Stimulated activated CD4-positive, alpha-beta T cell treated with anti-CD3 and anti-CD28 coated beads, TNF-alpha, amount 100 ng/mL, for 1 hour (primary cell): ENCODE measurements at places on chromosomes 7 and 10.

DNA sequence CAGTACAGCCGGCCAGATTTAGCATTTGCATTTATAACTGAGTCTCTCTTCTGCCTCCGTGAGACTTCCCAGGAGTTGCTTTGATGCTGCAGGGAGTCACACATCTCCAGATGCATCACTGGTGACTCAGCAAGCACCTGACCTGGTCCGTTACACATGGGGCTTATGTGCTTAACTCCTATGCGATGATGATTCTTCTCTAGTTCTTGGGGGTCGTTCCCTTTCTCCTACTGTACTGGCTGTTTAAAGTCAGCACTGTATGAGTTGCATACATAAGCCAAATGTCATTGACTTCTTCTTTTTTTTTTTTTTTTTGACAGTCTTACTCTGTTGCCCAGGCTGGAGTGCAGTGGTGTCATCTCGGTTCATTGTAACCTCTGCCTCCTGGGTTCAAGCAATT lies 13.0 kb upstream of the AKR1E2 start:
- no peak for DNase-seq

GRCh38 chr10:21135023-21135931 lies 238.2 kb upstream of the NEBL start:
- no peak for DNase-seq

GRCh38 chr7:51219261-51219988 lies 97.2 kb downstream of the COBL start:
- DNase-seq = no peak

DNA sequence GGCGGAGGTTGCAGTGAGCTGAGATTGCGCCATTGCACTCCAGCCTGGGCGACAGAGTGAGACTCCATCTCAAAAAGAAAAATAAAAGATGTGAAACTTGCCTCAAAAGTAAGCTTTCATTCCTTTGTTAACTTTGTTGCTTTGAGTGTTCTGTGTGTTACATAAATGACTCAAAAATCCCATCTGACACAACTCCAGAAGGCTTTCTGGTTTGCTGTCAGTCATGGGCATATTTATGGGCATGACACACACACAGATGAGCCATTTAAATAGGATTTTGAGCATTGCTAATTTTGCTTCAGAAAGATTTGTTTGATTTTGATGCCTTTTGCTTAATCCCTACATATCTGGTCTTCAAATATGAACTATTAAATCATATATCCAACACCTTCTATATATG lies 82.6 kb downstream of the CACNB2 start:
- DNase-seq = no peak

DNA sequence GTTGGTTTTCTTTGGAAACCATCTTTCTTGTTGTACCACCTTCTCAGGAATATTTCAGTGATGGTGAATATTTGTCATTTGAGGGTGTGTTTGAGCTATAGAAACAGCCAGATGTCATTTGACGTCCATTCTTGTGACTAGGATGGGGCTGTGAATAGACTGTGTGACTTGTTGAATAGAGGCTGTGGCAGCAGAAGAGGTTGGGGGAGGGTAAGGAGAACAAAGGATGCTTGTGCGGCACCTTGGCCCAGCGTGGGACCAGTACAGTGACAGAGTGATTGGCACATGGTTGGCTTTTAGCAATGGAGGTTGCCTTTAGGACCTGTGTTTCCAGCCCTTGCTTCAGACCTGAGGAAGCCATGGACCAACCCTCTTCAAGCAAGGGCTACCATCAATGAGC lies 11.3 kb downstream of the DMBT1 start:
- no peak for DNase-seq

DNA sequence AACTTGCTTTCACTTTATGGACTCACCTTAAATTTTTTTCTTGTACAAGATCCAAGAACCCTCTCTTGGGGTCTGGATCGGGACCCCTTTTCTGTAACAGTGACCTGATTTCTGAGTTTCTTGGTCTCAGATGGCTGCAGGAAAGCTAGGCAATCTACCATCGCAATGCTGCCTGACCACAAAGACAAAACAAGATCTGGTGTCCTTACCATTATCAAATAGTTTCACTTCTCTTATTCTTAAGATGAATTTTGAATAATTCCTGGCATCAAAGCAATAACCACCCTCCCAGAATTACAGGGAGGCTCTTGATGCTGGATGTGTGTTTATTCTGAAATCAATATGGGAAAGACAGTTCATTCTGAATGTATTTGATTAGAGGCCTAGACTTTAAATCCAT lies 77.4 kb upstream of the FRMD4A start:
- DNase-seq = no peak

GRCh38 chr10:14524691-14525324 lies 194.1 kb upstream of the FRMD4A start:
- DNase-seq = no peak

- DNase-seq = no peak
These were observed 8.3 kb downstream of the TRPV6 start for GRCh38 chr7:142876991-142877910.

DNA sequence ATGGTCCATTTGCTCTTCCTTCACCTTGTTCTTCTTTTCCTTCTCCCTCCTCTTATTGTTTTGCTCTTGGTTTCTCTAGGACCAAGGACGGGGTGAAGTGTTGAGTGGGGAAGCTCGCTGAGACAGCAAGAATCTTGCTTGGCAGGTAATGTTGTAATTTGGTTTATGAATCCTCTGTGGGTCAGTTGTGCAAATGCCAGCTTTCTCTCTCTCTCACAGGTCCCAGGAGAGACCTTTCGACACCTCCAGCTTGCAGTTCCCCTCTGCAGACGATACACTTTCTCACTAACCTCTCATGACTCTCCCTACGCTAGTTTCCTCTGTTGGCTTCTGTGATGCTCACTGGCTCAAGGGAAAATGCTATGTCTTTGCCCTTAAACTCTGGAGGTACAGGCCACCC lies 77.0 kb downstream of the FRMD4A start:
- DNase-seq = no peak

GRCh38 chr7:17152721-17153120 lies 145.7 kb upstream of the AHR start:
- no peak for DNase-seq

- DNase-seq = no peak
These were observed 45.6 kb upstream of the SGCE start for GRCh38 chr7:94701555-94701973.

DNA sequence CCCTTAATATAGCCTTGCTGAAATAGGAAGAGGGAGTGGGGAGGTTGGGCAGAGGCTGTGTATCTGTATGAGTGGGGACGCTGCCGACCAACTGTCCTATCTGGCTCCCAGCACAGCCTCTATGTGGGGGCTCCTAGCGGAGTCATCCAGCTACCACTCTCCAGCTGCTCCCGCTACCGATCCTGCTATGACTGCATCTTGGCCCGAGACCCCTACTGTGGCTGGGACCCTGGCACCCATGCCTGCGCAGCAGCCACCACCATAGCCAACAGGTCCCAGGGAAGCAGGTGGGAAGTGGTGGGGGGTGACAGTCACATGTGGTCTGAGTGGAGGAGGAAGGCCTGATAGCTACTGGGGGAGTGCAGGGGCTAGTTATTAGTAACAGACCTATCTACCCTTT lies 6.6 kb downstream of the MRPL43 start:
- no peak for DNase-seq

DNA sequence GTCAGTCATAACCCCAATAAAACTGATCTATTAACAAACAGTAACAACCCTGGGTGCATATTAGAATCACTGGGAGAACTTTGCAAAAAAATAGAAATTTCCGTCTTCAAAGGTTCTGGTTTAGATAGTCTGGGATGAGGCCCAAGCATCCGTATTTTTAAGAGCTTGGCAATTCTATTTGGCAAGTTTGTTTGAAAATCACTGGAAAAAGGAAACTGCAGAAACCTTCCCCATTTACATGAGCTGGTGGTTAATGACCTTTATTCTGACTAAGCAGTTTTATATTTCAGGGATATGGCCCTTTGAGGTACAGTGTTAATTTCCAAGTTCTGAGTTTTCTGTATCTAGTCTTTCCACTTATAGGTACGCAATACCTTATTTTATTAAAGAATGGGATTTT lies 115.8 kb upstream of the PRR15 start:
- no peak for DNase-seq

GRCh38 chr7:155862123-155862892 lies 50.0 kb upstream of the SHH start:
- no peak for DNase-seq

DNA sequence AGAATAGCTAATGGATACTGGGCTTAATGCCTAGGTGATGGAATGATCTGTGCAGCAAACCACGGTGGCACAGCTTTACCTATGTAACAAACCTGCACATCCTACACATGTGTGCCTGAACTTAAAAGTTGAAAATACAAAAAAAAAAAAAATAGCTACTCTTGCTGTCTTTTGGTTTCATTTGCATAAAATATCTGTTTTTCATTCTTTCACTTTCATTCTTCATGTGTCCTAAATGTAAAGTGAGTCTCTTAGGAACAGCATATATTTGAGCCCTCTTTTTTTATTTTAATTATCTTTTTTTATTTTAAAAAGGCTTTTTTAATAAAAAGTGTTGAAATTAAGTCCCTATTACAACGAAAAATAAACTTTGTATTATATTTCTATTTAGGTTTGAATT lies 836.1 kb upstream of the KCND2 start:
- no peak for DNase-seq

GRCh38 chr7:137992104-137992549 lies 9.8 kb downstream of the CREB3L2 start:
- DNase-seq = no peak

DNA sequence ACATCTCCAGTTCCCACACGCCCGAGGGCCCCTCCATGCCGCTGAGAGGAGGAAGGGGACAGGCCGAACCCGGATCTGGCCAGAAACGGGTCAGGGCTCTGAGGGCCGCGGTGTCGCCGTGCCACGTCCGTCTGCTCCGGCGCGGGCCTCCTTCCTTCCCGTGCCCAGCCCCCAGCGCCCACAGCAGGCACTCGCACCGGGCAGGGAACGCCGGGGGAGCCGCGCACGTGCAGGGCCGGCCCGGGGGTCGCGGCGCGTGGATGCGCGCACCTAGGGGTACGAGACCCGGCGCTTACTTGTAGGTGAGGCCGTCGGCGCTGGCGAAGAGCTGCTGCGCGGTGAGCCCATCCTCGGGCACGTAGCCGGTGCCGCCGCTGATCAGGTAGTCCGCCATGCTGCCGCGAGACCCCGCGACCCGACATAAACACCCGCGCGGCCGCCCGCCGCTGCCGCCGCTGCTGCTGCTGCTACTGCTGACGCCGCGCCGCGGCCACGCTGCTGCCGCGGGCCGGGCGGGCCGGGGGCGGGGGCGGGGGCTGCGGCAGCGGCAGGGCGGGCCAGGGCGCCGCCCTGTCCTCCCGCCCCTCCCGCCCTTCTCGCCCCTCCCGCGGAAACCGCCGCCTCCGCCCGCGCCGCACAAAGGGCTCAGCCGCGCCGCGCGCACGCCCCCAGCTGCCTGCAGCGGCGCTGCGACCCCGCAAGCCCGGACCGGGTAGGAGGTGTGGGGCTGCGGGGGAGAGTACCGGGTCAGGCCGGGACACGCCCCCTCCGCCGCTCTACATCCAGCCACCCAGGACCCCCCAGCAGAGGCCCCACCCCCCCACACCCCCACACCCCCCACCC lies 4.1 kb downstream of the IMPDH1 start:
- peak; percentile 21 for DNase-seq

GRCh38 chr10:121296881-121297585 lies 301.2 kb downstream of the FGFR2 start:
- no peak for DNase-seq

- DNase-seq = no peak
These were observed 167.6 kb upstream of the PITRM1 start for GRCh38 chr10:3340127-3340730.

- no peak for DNase-seq
These were observed 121.3 kb upstream of the HABP2 start for GRCh38 chr10:113431398-113432160.

- no peak for DNase-seq
These were observed 57.8 kb upstream of the RAB18 start for GRCh38 chr10:27446091-27446918.

GRCh38 chr7:148334959-148335577 lies 255.5 kb upstream of the C7orf33 start:
- no peak for DNase-seq

DNA sequence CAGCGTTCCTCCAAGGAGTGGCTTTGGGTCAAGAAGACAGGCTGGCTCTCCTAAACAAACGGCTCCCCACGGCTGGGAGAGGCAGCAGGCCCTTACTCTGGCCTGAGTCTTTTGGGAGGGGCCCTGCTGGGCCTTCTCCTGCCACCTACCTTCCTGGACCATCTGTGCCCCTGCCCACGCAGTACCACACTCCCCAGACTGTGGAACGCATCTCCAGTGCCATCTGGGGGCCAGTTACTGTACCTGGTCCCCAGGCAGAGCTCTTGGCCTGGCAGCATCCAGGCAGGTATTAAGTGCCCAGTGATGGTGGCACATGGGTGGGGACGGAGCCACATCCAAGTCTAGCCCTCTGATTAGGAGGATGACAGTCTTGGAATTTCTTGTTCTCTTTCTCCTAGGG lies 14.4 kb downstream of the ALKBH4 start:
- peak; percentile 22 for DNase-seq

DNA sequence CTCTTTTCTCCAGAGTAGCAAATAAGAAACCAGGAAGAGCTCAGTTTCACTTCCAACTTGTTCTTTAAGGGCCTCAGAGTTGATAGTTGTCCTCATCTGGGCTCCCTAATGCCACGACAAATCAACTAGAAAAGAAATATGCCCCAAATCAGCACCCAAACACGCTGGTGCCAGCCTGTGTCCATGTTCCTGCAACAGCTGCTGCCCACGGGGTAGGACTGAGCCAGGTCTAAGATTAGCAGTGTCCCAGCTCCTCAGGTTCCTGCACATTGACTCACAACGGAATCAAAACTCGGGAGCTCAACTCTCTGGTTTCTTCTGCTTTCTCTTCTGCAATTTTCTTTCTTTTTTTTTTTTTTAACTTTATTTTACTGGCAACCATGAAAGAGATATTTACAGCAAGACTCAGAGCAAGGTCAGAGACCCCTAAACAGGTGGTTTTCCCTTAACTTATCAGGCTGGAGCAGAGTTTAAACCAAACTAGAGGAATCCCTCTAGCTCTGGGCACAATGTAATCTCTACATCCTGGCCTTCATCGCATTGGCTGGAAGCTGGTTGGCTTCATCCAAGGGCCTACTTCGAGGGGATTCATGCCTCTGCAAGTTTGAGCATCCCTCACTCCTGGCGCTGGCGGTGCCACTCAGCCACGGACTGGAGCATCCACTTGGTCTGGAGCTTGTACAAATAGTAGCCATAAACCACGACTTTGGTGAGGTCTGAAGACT lies 126.1 kb downstream of the PFKFB3 start:
- DNase-seq = no peak

DNA sequence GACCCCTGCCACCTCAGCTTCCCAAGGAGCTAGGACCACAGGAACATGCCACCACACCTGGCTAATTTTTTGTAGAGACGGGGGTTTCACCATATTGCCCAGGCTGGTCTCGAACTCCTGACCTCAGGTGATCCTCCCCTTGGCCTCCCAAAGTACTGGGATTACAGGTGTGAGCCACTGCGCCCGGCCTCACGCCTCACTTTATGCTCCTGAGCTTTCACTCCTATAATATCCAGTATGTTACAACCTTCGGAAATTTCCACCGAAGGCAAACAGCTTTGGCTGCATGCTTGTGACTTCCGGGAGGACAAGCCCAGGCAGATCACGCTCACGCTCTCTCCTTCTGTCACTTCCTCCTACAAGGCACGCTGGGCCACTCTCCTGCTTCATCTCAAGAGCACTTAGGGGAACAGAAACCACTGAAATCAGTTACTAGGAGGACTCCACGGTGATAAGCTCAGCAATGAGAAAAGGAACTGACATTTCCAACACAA lies 4.4 kb upstream of the MAD1L1 start:
- no peak for DNase-seq

GRCh38 chr7:110987127-110987693 lies 103.7 kb upstream of the LRRN3 start:
- DNase-seq = no peak

GRCh38 chr10:82966130-82966529 lies 1091.1 kb downstream of the NRG3 start:
- DNase-seq = no peak

- DNase-seq = no peak
These were observed 89.8 kb downstream of the KIAA1549 start for GRCh38 chr7:138891446-138891810.
